ENCODE measurements at places on chromosomes 16 and 17.

DNA sequence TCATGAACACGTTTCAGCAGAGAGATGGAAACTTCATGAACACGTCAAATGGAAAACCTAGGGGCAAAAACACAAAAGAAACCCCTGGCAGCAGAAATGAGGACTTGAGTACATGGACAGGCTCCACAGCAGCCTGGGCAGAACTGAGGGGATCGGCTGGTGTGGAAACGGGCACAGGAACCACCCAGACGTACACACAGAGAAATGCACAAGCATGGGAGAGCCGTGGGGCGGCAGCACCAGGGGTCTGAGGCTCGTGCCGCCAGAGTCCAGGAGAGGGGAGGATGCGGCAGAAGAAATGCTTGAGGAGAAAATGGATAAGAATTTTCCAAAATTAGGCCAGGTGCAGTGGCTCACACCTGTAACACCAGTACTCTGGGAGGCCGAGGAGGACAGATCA lies 30.0 kb downstream of the MAP1LC3B start:
- no peak for DNase-seq

- DNase-seq, result no peak
These were observed 16.6 kb upstream of the TNS4 start for GRCh38 chr17:40517981-40518380.

DNA sequence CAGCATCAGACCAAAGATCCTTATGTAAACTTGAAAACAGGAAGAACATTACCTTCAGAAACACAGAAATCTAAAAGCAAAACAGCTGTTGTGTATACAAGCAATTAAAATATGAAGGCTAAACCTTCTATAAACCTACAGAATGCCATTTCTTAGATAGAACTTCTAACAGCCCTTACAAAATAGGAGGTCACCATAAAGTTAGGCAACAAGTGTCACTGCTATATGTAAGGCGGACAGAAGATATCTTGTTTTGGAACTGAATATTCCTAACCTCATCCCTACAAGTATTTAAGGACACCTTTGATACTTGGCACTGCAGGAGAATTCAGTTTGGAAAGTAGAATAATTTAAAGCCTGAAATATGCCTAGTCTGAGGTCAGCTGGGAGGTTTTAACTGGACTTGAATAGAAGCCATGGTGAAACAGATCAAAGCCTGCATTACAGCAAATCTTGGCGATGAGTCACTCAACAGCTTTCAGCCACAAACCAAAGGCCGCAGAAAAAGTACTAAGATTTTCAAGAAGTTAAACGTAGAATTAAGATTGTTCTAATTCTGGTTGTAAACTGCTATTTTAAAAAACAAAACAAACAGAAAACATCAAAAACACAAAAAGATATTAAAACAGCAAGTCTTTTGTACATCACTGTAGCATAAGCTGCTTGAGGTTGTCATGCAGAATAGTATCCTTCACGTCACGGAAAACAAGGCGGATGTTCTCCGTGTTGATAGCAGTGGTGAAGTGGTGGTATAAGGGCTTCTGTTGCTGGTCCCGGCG lies 42.7 kb downstream of the GNA13 start:
- no peak for DNase-seq

GRCh38 chr16:24829153-24829552 lies 16.6 kb upstream of the SLC5A11 start:
- DNase-seq, result no peak

GRCh38 chr17:44741316-44741715 lies 17.5 kb upstream of the ADAM11 start:
- no peak for DNase-seq

- no peak for DNase-seq
These were observed 229.9 kb upstream of the SDK2 start for GRCh38 chr17:73874008-73874720.

- DNase-seq, result no peak
These were observed 54.5 kb upstream of the ANKFN1 start for GRCh38 chr17:56098746-56099145.

DNA sequence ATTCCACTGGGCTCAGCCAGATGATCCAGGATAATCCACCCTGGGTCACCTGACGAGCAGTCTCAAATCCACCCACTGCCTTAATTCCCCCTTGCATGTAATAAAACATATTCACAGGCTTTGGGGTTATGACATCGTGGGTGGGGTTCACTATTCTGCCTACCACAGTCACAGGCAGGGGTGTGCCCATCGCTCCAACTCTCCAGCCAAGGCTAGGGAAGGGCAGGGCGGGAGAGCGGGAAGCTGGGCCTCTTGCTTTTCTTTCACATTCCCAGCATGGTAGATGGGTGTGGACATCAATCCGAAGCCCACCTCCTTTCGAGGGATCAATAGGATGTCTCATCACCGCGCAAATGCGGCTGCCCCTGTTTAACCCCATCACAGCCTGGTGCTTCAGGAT lies 12.7 kb upstream of the CD300LD start:
- DNase-seq, result no peak

DNA sequence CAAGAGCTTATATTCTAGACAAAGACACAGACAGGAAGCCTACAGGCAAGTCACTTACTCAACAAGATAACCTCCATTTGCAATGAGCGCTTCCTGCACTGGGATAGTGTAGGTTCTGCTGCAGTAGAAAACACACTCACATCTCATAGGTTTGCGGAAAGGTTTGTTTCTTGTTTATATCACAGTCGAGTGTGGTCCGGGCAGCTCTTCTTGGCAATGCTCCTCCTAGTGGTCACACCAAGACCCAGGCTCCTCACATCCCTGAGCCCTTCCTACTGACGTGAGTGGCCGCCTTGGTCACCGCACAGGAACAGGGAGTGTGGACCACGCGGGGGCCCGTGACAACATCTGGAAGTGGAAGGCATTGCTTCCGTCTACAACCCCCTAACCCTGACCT lies 48.0 kb upstream of the RBFOX3 start:
- DNase-seq, result no peak

DNA sequence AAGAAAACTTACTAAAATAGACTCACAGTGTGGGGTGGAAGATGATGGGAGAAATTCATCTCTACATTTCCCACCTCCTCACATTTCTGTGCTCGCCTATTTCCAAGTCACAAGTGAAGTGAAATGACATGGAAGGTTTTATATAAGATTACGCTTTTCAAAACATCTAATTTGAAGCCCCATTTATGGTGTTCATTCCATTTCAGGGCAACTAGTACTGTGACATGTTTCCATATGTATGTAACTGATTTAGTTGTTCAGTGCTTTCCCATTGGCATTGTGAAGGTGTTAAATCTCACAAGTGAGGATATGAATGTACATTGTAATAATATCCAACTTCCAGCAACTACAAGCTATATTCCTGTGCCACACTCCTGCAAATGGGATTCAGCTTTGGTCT lies 1174.8 kb downstream of the CDH11 start:
- no peak for DNase-seq
